ENCODE measurements at places on chromosomes 3 and 15.

DNA sequence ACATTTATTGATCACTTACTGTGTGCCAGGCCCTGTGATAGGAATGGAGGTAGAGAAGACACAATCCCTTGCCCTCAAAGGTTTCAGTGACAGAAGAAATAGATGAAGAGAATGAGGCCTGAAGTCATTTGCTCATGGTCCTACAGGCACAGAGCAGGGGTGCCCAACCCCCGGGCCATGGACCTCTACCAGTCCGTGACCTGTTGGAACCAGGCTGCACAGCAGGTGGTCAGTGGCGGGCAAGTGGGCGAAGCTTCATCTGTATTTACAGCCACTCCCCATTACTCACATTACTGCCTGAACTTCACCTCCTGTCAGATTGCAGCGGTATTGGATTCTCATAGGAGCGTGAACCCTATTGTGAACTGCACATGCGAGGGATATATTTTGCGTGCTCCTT, 480.3 kb downstream of the LPP start:
- DNase-seq, result no peak

DNA sequence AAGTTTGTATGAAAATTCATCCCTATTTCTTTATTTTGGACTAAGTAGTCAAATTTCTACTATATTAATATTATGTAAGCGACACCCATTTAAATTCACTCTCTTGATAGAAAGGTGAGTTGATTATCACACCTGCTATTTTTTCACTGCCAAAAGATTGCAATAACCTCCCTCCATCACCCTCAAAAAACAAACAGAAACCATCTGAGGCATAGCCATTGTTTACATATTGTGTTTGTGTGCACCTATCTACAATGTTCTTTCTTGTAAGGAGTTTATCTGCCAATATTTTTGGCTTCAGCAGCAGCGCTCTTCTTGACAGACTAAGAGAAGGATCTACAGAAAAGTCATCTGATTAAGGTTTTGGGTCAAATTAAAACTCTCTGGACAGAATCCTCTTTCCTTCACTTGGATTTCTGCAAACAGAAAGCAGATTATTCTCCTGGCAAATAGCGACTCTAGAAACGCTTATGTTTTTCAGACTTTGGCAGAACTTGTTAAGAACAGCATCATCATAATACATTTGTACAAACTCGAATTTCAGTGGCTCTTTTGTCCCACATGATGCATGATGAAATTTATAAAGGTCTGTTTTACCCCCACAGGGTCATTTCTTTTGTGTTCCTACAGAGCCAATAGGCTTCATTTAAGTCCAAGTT, 48.6 kb downstream of the KCNMB2 start:
- DNase-seq, result no peak

- no peak for DNase-seq
Observed at GRCh38 chr3:117539729-117540128, 830.1 kb downstream of the TUSC7 start.

DNA sequence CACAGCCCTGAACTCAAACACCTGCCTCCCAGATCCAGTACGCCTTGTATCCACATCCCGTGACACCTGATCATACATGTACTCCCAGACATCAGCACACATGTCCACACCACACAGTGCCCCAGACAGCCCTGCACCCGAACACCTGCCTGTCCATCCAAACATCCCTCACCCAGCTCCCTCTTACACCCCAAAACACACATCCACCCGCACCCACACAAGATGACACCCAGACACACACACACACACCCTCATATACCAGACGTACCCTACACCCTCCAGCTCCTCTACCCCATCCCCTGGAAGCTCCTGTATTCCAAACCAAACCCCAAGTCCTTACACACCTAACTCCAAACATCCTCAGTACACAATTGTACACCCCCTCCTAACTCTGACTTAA, 735 bp downstream of the CAMK1 start:
- no peak for DNase-seq

GRCh38 chr3:62875558-62876002, 364 bp upstream of the CADPS start:
- DNase-seq, result no peak

DNA sequence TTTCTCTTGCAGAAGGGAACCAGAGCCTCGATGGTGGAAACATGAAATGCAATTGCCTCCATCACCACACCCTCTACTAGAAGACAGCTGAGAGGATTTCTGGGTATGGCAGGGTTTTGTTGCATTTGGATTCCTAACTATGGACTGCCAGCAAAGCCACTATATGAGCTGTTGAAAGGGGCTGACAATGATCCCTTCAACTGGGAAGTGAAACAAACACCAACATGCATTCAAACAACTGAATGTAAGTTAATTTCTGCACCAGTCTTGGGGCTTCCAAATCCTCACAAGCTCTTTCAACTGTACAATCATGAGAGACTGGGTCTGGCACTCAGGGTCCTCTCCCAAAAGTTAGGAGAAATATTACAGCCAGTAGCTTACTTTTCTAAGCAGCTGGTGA, 116.7 kb upstream of the PLCL2 start:
- DNase-seq, result no peak

DNA sequence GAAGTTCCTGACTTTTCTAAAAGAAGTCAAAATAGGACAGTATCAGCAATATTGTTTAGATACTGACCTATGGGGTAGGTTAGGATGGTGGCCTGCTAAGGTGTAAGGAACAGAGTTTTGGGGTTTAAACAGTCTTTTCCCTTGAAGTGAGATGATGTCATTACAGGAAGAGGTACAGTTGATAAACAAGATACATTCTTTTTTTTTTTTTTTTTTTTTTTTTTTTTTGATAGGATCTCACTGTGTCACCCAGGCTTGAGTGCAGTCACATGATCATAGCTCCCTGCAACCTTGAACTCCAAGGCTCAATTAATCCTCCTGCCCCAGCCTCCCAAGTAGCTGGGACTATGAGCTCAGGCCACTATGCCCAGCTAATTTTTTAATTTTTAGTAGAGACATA, 33.3 kb downstream of the SLC25A36 start:
- no peak for DNase-seq

GRCh38 chr15:100758555-100758954, 121.1 kb upstream of the ALDH1A3 start:
- DNase-seq, result no peak

GRCh38 chr15:95458721-95459120, 871.8 kb upstream of the NR2F2 start:
- DNase-seq, result no peak

DNA sequence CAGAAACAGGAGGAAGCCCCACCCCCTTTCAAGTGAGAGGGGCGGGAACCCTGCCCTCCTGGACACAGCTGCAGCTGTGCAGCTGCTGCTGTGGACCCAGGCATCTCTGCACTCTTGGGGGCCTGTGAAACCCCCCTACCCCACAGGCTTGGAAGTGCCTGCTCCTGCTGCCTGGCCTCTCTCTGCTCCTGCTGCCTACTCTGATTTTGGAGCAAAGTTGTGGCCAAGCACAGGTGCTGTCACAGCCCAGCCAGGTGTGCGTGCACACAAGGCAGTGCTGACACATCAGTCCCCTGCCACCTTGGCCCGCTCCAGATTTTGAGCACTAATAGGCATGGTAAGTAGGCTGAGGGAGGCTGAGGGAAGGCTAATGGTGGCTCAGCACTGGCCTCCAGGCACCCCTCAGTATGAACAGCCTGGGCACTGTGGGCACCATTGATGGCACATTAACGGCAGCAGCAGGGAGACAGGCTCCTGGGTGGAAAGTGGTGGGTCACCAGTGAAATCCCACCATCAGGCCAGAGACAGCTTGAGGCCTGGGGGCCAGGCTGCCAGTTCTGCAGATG, 890.9 kb downstream of the GBE1 start:
- DNase-seq, result no peak
